ENCODE measurements at places on chromosomes 3 and 15. TPM values are rescaled to one million over a fixed set of nuclear protein-coding genes. Genes with fewer than 3 reads are reported as not detected.

The CLSTN2 gene
- 8.4 TPM for total RNA-seq

The TNFSF10 gene
- 15.7 TPM for total RNA-seq

The IL17RD gene
- total RNA-seq: 6.7 TPM

The DUOX1 gene
- 1.0 TPM for total RNA-seq

The SIDT1 gene
- total RNA-seq: 0.62 TPM

The FEZF2 gene
- not detected for total RNA-seq

DNA sequence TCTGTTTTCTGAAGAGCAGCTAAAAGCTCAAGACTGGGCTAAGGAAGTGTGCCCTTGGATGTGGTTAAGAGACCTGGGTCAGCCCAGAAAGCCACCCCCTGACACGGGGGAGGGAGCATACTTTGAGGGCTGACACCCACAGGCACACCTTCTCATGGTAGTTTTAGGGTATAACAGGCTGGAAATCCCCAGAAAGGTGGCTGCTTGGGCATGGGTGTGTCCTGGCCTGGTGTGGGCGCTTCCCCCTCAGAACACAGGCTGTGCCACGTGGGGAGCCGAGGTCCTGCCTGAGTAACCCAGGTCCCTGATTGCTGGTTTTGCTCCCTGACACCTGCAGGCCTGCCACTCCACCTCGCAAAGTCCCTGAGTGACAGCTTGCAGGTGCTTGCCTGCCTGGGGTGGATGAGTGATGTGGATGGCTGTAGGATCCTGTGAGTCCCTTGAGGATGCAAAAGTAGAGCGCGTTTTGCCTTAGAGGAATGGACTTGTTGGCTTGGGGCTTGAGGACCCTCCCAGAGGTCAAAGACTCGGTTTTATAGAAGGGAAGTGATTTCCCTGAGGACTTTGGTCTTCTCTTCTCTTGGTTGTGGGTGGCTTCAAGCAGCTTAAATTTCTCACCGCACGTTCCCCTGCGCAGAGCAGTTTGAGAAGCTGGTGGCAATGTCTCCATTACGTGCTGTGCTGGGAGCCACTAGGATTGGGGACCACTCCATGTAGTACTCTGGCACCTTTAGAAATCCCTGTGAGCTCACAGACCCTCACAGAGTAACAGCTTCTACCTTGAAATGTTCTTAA, 94.4 kb downstream of the DNASE1L3 start:
- DNase-seq: no peak

- no peak for DNase-seq
Measured at GRCh38 chr3:187773233-187774184, 28.2 kb upstream of the BCL6 start.

GRCh38 chr3:55942868-55943267, 455.8 kb upstream of the WNT5A start:
- DNase-seq: no peak

GRCh38 chr15:66659384-66659783, 42.7 kb upstream of the SMAD6 start:
- peak; percentile 9 for DNase-seq

GRCh38 chr15:62874959-62875625, 167.5 kb upstream of the TPM1 start:
- no peak for DNase-seq

DNA sequence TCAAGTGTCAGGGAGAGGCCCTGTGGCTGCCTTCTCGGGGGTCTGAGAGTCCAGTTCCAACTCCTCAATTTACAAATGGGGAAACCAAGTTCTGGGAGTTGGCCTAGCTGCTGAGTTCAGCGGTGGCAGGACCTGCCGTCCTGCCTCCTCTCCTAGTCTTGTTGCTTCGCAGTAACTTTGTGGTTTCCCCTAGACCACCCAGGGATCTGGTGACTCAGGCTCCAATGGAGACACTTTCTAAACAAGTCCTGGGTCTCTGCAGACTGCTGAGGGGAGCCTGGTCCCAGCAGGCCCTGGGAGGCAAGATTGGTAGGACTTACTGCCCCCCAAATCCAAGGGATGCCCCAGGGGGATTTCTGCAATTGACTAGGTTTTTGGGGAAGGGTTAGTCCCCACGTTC, 83.6 kb downstream of the SMAD6 start:
- DNase-seq: no peak

GRCh38 chr15:35673093-35673684, 127.2 kb upstream of the DPH6 start:
- DNase-seq: no peak

DNA sequence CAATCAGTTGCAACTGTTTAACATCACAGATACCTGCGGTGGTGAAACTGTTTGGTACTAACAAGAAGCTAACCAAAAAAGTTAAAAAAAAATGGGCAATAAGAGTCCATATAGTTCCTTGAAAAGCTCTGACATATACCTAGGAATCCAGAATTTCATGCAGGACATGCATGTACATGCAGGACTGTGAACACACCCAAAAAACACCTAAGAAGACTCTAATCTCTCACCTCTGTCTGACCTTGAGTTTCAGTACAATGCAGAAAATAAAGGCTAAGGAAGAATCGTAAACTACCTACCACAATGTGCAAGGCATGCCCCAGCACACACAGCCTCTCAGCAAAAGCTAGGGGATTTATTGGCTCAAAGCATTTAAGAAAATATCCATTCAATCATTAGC, 110.7 kb upstream of the GOLGA8J start:
- no peak for DNase-seq

DNA sequence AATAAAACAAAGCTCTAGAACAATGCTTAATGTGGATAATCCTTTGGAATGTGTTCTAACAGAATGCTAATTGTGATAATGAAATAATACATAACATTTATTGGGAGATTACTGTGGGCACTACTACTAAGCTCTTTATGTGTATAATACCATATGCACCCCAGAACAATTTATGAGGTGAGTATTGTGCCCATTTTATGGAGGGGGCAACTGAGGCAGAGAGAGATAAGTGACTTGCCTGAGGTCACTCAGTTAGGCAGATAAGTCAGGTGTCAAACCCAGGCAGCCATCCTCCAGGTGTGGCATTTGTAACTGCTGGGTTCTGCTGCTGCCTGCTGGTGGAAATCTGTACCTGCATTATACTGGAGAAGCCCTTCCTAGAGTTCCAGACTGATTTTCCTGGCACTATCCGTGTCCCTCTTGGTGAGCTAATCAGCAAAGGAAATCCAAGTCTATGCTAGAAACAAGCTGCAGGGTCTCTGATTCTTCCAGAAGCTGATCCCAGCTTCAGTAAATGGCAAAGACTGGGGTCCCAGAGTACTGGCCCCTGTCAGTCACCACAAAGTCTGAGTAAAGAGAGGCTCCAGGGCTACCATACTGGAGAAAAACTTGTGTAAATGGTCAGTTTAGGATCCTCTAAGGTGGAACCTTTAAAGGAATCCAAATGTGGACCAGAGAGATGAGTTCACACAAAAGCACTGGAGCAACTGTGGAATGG, 22.6 kb upstream of the RBP1 start:
- DNase-seq: no peak

DNA sequence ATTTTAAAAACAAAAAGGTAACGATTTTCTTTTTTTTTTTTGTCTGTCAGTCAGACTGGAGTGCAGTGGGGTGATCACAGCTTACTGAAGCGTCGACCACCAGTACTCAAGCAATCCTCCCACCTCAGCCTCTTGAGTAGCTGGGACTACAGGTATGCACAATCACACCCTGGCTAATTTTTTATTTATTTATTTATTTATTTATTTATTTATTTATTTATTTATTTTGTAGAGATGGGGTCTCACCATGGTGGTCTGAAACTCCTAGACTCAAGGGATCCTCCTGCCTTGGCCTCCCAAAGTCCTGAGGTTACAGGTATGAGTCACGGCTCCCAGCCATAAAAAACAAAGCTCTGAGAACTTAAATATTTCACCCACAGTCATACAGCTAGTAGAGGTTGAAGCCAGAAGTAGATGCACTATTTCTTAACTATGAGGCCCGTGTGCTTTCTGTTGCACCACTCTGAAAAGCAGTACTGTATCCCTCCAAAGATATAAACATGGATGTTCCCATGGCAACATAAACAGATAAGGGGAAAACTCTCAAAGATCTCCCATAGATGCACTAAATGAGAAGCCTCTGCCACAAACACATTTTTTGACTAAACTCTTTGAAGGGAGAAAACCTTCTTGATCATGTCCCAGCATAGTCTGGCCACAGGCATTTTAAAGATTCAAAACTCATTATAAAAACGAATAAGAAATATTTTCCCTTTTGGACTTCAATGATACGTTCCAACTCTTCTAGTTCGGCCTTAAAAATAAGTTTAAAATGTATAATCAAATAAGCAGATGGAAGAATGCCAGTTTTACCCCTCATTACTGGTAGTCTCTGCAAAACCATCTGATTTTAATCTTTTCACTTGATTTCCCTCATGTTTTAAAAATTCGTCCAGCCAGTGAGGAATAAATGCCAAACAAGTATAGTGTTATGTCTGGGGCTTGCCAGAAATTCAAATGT, 162.3 kb upstream of the ARHGEF26 start:
- DNase-seq: no peak

GRCh38 chr15:95880630-95881029, 449.9 kb upstream of the NR2F2 start:
- no peak for DNase-seq

DNA sequence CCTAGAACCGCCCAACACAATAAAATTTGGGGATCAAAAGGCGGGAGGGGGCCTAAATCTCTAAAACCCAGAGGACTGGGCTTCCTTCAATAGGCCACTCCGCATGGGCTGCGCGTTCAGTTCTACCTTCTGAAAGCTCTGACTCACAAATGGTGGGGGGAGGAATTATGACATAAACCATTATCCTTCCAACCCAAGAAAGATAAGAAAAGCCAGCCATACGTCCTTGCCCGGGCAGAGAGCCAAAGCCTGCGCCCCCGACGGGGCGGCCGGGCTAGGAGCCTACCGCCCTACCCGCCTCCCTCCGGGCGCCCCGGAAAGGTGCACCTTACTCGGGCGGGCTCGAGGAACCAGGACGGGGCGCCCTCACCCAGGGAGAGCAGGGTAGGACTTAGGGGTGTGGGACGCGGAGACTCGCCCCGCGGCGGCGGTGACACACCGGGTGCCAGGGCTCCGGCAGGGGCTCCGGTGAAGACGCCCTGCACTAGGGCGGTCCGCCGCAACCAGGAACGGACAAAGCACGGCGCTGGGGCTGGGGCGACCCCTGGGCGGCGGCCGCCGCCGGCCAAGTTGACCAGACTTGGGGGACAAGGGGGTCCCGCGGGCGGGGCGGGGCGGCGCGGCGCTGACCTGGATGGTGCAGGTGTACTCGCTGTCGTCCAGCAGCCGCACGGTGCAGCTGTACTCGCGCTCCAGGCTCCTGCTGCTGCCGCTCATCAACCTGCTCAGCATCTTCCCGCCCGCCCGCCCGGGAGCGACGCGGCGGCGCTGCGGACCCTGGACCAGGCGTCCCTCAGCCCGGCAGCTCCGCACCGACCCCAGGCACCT, 534 bp downstream of the FRMD5 start:
- DNase-seq: peak; percentile 70

GRCh38 chr3:120443626-120444123, 7.1 kb downstream of the FSTL1 start:
- no peak for DNase-seq

DNA sequence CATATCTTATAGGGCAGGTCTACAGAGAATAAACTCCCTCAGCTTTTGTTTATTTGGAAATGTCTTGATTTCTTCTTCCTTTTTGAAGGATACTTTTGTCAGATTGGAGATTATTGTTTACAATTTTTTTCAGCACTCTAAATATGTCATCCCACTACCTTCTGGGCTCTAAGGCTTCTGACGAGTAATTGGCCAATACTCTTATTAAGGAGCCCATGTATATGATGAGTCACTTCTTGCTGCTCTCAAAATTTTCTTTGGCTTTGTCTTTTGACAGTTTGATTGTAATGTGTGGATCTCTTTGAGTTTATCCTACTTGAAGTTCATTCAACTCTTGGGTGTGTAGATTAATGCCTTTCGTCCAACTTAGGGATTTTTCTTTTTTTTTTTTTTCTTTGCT, 28.9 kb upstream of the CD200R1L start:
- no peak for DNase-seq

DNA sequence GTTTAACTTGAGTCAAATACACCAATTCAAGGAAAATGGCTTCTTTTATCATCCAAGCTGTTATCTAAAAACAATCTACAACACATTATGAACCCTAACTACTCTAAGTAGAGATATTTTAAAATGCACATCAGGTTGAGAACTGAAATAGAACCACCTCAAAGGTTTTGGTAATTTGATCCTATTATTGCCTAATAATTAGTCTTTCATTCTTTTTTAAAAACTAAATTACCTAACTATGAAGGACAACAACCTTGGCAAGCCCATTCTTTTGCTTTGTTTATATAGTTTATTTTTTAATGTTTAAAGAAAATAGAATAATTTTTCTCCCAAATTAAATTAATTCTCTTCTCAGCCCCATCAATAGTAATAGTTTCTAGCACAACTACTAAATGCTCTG, 61.1 kb upstream of the PPIB start:
- no peak for DNase-seq

GRCh38 chr3:195003006-195003892, 267.7 kb downstream of the XXYLT1 start:
- DNase-seq: peak; percentile 78
